ENCODE measurements at places on chromosomes 16 and 17.

GRCh38 chr16:49876716-49877129, 20.8 kb upstream of the ZNF423 start:
- no peaks in the 10 kb centered on the region for H3K27me3 ChIP-seq
- H3K27ac ChIP-seq = peak overlapping the region; percentile 34
- peak overlapping the region; percentile 62 for H3K4me3 ChIP-seq
- H3K4me1 ChIP-seq = peaks cover 10% of the 10 kb centered on the region

DNA sequence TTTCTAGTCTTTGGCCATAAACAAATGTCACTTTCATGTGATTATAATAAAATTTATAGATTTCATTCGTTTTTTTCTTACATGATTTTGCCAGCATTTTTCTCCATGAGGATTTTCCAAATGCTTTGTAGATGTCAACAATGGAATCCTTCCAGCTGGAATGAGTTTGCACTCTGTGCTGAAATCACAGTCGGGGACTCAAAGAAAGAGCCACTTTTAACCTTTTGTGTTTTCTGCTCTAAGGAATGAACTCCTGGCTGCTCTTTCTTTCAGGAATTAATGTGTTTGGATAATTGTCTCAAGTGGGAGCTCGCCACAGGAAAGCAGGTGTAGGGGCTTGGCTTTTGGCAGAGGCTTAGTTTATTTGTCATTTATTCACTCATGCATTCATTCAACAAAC, 372.3 kb upstream of the SALL1 start:
- H3K4me1 ChIP-seq = no peaks in the 10 kb centered on the region
- H3K36me3 ChIP-seq = no peaks in the 10 kb centered on the region
- H3K4me3 ChIP-seq = no peak overlapping the region
- DNase-seq = no peak

GRCh38 chr16:47426806-47427205, 34.1 kb downstream of the ITFG1 start:
- no peak for DNase-seq
- H3K4me3 ChIP-seq = no peak overlapping the region
- H3K27ac ChIP-seq = no peak overlapping the region
- H3K27me3 ChIP-seq = no peaks in the 10 kb centered on the region

- no peak overlapping the region for H3K4me3 ChIP-seq
- H3K36me3 ChIP-seq = peaks cover 98% of the 10 kb centered on the region
- no peak overlapping the region for H3K27ac ChIP-seq
- no peak for DNase-seq
- no peaks in the 10 kb centered on the region for H3K4me1 ChIP-seq
- no peaks in the 10 kb centered on the region for H3K27me3 ChIP-seq
Measured at GRCh38 chr16:200388-200787, 20.1 kb downstream of the HBQ1 start.

GRCh38 chr16:50282010-50282538, 15.7 kb downstream of the ADCY7 start:
- H3K4me1 ChIP-seq = peaks cover 32% of the 10 kb centered on the region
- no peaks in the 10 kb centered on the region for H3K27me3 ChIP-seq
- DNase-seq = peak; percentile 46
- peaks cover 8% of the 10 kb centered on the region for H3K36me3 ChIP-seq
- H3K4me3 ChIP-seq = no peak overlapping the region

- H3K27me3 ChIP-seq = no peaks in the 10 kb centered on the region
- no peak for DNase-seq
- H3K4me3 ChIP-seq = no peak overlapping the region
- H3K27ac ChIP-seq = no peak overlapping the region
- H3K4me1 ChIP-seq = peaks cover 10% of the 10 kb centered on the region
Measured at GRCh38 chr16:27175888-27176287, 27.4 kb upstream of the KDM8 start.

DNA sequence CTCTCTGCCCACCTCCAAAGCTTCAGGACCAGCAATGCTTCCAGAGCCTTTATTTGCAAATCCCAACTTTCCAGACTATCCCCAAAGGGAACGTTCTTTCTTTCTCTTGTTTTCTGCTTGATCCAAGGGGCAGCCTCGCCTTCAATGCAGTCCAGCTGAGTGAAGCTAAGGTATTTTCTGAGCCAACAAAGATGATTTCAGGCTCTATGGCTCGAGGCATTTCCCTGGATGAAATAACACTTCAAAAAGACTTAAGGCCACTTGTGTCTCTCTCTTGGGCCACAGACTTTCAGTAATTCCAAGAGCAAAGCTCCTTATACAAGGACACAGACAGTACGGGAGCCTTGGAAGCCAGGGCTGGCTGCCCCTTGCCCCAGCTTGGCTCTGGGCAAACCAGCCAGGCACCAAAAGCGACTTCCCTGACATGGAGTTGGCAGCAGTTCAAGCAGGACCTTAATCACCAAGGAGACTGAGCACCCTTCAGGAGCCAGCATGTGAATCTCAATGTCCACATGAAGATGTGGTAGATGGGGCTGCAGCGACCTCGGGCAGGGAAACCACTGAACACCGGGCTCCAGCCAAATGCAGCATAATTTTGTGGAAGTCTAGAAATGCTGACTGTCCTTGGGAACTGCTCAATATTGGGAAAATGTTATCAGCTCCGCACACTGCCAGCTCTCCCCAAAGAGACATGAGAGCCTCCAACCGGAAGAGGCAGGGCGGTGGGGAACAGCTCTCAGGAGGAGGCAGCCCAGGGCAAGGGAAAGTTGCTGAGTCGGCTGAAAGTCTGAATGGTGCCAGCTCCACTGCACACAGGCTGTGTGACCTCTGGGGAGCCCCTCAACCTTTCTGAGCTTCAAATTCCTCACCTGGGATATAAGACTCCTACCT, 39.0 kb downstream of the TK2 start:
- H3K4me1 ChIP-seq = peaks cover 63% of the 10 kb centered on the region
- H3K27me3 ChIP-seq = no peaks in the 10 kb centered on the region
- no peak overlapping the region for H3K4me3 ChIP-seq
- peak overlapping the region; percentile 74 for H3K27ac ChIP-seq
- no peaks in the 10 kb centered on the region for H3K36me3 ChIP-seq

GRCh38 chr16:15529673-15530072, 95.3 kb downstream of the BMERB1 start:
- no peak for DNase-seq
- no peaks in the 10 kb centered on the region for H3K4me1 ChIP-seq
- no peak overlapping the region for H3K27ac ChIP-seq
- no peaks in the 10 kb centered on the region for H3K27me3 ChIP-seq

GRCh38 chr16:89695875-89696669, 5.4 kb downstream of the SPATA2L start:
- H3K27ac ChIP-seq = peak overlapping the region; percentile 21
- H3K4me1 ChIP-seq = peaks cover 18% of the 10 kb centered on the region
- no peaks in the 10 kb centered on the region for H3K27me3 ChIP-seq
- DNase-seq = no peak

- H3K4me3 ChIP-seq = no peak overlapping the region
- H3K27me3 ChIP-seq = no peaks in the 10 kb centered on the region
- H3K4me1 ChIP-seq = peaks cover 37% of the 10 kb centered on the region
- no peaks in the 10 kb centered on the region for H3K36me3 ChIP-seq
- no peak for DNase-seq
Measured at GRCh38 chr16:4940719-4941118, 3.8 kb upstream of the PPL start.

GRCh38 chr17:14921936-14922335, 343.2 kb downstream of the PMP22 start:
- no peak for DNase-seq
- no peaks in the 10 kb centered on the region for H3K27me3 ChIP-seq
- peaks cover 19% of the 10 kb centered on the region for H3K4me1 ChIP-seq
- no peak overlapping the region for H3K27ac ChIP-seq

DNA sequence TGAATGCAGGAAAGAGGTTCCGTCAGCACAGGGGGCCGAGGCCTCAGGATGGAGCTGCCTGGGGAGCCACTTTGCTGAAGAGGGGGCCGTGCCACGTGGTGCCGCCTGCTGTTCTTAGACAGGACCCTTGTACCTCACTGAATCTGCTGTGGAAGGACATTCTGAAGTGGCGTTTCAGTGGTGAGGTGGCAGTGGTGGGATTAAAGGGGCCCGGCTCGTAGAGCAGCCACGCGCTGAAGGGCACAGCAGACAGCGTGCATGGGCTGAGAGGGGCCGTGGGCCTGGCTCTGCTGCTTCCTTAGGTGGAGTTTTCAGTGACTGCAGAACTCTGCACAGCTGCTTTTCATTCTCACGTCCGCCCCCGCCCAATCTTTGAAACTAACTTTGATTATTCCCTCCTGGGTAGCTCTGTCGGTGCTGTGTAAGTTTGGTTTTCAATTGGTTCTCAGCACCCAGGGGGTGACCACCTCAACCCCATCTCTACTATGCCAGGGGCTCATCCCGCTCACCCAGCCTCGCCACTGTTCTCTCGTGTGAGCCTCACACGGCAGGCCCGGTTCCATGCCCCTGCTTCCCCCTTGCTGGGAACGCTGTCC, 70.3 kb downstream of the SEC14L1 start:
- DNase-seq = no peak
- no peak overlapping the region for H3K4me3 ChIP-seq
- H3K36me3 ChIP-seq = peaks cover 59% of the 10 kb centered on the region
- H3K4me1 ChIP-seq = no peaks in the 10 kb centered on the region
- no peaks in the 10 kb centered on the region for H3K27me3 ChIP-seq

GRCh38 chr16:86080982-86081381, 182.0 kb downstream of the IRF8 start:
- no peaks in the 10 kb centered on the region for H3K36me3 ChIP-seq
- no peaks in the 10 kb centered on the region for H3K4me1 ChIP-seq
- no peak overlapping the region for H3K4me3 ChIP-seq
- no peaks in the 10 kb centered on the region for H3K27me3 ChIP-seq

GRCh38 chr17:77353684-77354419, 213.1 kb downstream of the SEC14L1 start:
- H3K4me1 ChIP-seq = peaks cover 38% of the 10 kb centered on the region
- no peaks in the 10 kb centered on the region for H3K36me3 ChIP-seq
- peak overlapping the region; percentile 81 for H3K27ac ChIP-seq

DNA sequence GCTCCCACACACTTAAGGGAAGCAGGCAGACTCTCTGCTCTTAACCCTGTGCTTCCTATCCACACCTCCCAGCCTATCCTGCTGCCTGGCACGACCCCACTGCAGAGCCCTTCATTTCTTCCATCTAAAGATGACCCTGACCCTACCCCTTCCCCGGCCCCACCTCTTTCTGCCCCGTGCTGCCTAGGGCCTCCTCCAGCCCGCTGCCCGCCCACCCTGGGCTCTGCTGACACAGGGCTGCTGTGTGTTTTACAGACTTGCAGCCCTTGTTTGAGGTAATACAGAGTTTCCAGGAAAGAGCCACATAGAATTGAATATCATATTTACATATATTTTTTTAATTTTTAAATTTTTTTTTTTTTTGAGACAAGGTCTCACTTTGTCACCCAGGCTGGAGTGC, 42.0 kb downstream of the MEOX1 start:
- no peak for DNase-seq
- H3K27me3 ChIP-seq = no peaks in the 10 kb centered on the region
- peaks cover 4% of the 10 kb centered on the region for H3K4me1 ChIP-seq
- H3K36me3 ChIP-seq = no peaks in the 10 kb centered on the region

GRCh38 chr16:17469011-17469740, 1.6 kb downstream of the XYLT1 start:
- H3K27me3 ChIP-seq = no peaks in the 10 kb centered on the region
- H3K27ac ChIP-seq = peak overlapping the region; percentile 85
- DNase-seq = no peak
- no peaks in the 10 kb centered on the region for H3K36me3 ChIP-seq
- peaks cover 23% of the 10 kb centered on the region for H3K4me1 ChIP-seq
- H3K4me3 ChIP-seq = peak overlapping the region; percentile 75

DNA sequence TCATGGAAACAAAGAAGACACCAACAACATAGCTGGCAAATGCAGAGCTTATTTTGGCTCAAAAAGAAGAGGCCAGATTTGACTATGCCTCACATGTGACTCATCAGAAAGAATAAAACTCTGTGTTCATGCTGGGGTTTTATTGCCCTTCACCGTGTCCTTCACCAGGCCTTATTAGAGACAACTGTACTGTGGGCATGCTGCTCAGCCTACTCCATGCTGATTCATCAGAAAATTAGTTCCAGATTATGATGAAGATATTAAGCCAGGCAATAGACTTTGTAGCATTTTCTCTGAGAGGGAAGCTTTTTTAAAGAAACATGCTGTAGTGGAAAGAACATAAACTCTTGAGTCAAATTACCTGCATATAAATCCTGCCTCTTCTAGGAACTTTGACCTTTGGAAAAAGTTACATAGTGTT, 89.8 kb downstream of the CYB561 start:
- no peaks in the 10 kb centered on the region for H3K27me3 ChIP-seq
- H3K4me1 ChIP-seq = peaks cover 6% of the 10 kb centered on the region
- H3K4me3 ChIP-seq = no peak overlapping the region

DNA sequence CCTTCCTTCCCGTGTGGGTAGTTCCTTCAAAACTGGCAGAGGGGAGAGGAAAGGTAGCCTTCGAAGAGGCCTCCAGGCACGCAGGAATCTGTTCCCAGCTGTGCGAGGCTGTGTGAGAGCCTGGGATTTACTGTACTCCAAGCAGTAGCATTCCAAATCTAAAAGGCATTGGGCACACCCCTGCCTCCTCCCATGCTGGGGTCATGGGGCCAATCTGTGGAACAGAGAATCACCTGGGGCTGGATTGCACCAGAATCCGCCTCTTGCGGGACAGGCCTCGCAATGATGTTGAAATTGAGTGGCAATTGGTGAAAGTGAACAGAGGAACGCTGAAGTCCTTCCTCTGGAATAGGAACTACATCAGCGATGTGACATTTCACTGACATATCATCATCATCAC, 72.5 kb upstream of the IRX3 start:
- no peaks in the 10 kb centered on the region for H3K27me3 ChIP-seq
- peak overlapping the region; percentile 43 for H3K27ac ChIP-seq
- no peak overlapping the region for H3K4me3 ChIP-seq
- DNase-seq = no peak
- no peaks in the 10 kb centered on the region for H3K36me3 ChIP-seq

DNA sequence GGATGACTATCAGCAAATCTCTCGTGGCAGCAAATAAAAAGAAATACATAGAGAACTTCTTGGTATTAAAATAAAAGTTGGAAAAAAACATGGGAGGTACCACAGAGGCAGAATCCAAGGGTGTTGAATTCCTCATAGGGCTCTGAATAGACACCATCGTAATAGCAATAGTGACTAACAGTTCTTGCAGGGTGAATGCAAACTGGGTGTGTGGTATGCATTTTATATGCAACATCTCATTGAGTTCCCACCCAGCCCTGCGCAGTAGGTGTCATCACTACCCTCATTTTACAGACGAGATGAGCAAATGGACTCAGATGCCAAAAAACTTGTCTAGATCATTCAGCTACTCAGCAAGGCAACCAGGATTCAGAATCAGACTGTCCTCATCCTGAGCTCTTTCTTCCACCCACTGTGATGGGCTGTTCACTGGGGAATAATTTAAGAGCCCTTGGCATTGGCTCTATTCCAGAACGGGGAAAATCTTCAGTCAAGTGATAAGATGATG, 354.6 kb upstream of the CDH11 start:
- H3K27me3 ChIP-seq = no peaks in the 10 kb centered on the region
- no peak overlapping the region for H3K27ac ChIP-seq

- no peak overlapping the region for H3K4me3 ChIP-seq
- no peaks in the 10 kb centered on the region for H3K4me1 ChIP-seq
- peaks cover 6% of the 10 kb centered on the region for H3K27me3 ChIP-seq
- H3K27ac ChIP-seq = no peak overlapping the region
Measured at GRCh38 chr17:37689317-37689716, 46.1 kb upstream of the DDX52 start.

- H3K4me1 ChIP-seq = peaks cover 19% of the 10 kb centered on the region
- H3K27me3 ChIP-seq = peaks cover 16% of the 10 kb centered on the region
- H3K4me3 ChIP-seq = no peak overlapping the region
Measured at GRCh38 chr17:14794961-14795360, 470.2 kb downstream of the PMP22 start.

Data from esophagus squamous epithelium (tissue), 5 donors.